ENCODE measurements at places on chromosomes 2 and 18.

DNA sequence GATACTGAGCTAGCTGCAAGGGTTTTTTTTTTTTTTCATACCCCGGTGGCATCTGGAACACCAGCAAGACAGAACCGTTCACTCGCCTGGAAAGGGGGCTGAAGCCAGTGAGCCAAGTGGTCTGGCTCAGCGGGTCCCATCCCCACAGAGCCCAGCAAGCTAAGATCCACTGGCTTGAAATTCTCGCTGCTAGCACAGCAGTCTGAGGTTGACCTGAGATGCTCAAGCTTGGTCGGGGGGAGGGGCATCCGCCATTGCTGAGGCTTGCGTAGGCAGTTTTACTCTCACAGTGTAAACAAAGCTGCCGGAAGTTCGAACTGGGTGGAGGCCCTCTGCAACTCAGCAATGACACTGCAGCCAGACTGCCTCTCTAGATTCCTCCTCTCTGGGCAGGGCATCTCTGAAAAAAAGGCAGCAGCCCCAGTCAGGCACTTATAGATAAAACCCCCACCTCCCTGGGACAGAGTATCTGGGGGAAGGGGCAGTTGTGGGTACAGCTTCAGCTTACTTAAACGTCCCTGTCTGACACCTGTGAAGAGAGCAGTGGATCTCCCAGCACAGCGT lies 5.1 kb upstream of the MIB1 start:
- no peak for DNase-seq

DNA sequence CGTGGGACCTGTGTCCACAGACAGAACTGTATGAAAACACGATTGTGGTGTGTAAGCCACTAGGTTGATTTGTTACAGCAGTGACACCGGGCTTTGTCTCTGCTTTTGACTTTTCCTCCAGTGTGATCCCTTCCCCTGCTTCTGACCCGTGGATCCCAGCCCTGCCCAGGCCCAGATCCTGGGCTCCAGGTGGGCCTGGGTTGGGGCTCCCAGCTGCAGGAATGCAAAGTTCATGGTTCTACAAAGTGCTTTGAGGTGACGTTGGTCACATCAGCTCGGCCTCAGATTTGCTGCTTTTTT lies 26.8 kb downstream of the HPCAL1 start:
- DNase-seq = no peak

DNA sequence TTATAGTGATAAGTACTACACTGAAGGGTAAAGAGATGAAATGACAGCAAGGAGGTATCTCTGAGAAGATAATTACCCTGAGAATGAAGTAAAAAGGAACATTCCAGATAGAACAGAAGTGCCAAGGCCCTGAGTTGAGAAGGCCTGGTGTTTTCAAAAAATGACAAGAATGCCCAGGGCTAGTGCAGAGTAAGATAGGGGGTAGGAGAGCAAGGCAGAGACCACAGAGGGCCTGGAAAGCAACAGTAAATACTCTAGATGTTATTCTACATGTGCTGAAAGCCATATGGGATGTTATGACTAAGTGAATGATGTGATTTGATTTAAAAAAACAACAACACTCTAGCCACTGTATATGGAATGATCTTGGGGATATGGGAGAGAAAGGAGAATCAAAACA lies 52.3 kb downstream of the BAZ2B start:
- DNase-seq = no peak

- no peak for DNase-seq
Observed at GRCh38 chr2:14492920-14493503, 139.5 kb upstream of the LRATD1 start.

- DNase-seq = no peak
Observed at GRCh38 chr18:62449490-62450104, 73.2 kb upstream of the ZCCHC2 start.

DNA sequence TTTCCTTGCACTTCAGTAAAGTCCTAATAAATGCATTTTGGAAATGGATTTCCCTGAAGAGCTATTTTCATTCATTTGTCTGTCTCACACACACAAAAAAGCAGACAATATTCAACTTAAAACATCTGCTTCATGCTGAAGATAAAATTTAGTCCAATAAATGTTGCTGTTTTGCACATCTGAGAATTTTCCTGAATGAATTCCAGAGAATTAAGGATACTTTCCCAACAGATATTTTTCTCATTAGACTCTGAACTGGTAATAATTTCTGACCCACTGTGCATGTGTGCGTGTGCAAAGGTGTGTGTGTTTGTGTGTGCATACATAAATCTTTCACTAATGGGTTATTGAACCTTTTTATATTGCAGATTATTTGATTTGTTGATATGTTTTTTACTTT lies 390.2 kb upstream of the TMEFF2 start:
- DNase-seq = no peak

DNA sequence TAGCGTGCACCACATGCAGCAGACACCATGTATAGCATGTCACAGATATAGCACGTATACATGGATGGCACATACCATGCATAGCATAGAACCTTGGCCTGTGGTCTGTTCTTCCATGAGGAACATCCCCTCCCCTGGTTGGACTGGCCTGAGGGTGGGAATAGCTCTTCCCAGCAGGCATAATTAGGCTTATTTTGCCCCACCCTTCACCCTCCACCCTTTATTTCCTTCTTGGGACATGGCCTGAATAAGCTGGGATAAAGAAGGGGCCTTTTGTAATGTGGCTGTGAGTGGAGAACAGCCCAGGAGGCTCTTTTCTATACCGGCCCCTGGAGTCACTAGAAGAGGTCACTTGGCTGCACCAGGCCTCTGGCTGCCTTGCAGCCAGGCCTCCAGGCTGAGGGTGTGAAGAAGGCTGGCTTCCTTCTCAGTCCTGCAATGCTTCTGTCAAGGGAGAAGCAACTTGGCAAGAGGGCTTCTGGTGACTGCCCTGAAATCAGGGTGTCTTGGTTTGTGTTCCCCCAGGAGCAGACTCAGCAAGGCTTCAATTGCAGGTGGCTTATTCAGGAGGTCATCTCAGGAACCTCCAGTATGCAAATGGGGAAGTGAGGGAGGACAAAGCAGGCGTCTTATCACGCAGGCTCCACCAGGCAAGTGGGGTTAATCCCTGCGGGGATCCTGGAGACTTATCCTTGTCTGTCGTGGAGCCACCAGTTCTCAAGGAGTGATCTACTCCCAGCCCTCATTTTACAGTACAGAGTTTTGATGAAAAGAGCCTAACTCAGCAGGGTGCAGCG lies 68.2 kb downstream of the HS6ST1 start:
- no peak for DNase-seq

- DNase-seq = no peak
Observed at GRCh38 chr18:10927286-10927992, 221.9 kb downstream of the PIEZO2 start.

DNA sequence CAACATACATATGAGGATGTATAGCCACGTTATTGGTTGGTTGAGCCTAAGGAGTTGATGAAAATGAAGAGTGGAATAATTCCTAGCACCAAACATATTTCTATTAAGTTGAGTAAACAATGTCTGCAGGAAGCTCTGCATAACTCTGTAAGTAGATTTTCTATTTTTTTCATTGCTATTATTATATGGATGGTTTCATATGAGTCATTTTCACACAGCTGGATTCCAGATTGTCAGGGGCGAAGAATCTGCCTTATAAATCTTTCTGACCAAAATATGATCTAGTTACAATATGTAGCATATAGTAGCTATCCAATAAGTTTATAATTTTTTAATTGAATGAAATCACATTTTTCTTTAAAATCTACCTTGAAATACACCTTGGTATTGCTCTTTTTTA lies 468.0 kb upstream of the PKDCC start:
- no peak for DNase-seq

- peak; percentile 22 for DNase-seq
Observed at GRCh38 chr2:45993476-45993991, 303.7 kb upstream of the EPAS1 start.

DNA sequence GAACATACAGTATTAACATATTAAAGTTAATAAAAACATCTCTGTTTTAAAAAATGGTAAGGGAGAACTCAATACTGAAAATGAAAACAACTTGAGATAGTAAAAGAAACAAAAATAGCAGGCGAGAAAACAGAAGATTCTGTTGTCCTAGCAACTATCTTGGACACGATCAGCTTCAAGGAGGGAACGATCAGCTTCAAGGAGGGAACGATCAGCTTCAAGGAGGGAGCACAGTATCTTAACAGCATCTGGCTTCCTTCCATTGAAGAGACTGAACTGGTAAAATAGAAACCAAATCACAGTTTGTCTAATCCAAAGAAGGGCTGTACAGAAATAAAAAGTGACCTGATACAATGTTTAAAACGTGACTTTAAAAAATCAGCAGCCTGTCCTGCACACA lies 51.8 kb downstream of the NDUFA10 start:
- DNase-seq = no peak

Data from stimulated activated CD4-positive, alpha-beta T cell treated with anti-CD3 and anti-CD28 coated beads, Interleukin-12 subunit alpha, Interleukin-12 subunit beta, amount 100 ng/mL, for 48 hours (primary cell).